ENCODE measurements at places on chromosomes 7 and 10.

GRCh38 chr7:157590526-157590925 lies 253.7 kb downstream of the DNAJB6 start:
- no peak for DNase-seq

- DNase-seq, result no peak
Observed at GRCh38 chr10:6868036-6868725, 288.1 kb upstream of the PRKCQ start.

DNA sequence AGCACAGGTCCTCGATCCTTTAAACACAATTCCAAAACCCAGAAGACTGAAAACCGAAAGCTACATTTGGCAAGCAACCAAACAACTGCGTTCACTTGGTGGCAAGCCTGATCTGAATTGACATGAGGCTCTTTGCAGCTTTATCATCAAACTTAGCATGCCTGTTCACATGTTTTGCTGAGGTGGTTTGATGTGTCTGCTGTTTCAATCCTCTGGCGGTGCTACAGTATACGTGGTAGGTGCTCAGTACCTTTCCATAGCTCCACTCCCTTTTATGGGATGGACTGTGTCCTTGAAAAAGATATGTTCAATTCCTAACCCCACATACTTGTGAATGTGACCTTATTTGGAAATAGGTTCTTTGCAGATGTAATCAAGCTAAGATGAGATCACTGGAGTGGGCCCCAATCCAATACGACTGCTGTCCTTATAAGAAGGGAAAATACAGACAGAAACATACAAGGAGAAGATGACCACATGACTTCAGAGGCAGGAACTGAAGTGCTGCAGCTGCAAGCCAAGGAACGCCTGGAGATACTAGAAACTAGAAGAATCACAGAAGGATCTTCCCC lies 33.4 kb downstream of the CCDC6 start:
- DNase-seq, result no peak

- DNase-seq, result no peak
Observed at GRCh38 chr10:3735175-3735574, 49.8 kb downstream of the KLF6 start.

DNA sequence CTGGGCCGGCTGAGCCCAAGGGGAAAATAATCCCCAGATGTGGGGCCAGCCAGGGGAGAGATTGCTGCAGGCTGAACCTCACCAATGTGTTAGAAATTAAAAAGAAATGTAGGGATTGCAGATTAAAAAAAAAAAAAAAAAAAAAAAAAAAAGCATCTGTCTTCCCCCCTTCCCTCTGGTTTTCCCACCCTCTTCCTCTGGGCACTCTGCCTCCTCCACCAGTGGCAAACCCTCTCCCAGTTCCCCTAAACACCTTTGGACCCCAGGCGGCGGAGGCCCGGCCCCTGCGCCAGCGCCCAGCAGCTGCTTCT lies 7.1 kb downstream of the MNX1 start:
- no peak for DNase-seq

DNA sequence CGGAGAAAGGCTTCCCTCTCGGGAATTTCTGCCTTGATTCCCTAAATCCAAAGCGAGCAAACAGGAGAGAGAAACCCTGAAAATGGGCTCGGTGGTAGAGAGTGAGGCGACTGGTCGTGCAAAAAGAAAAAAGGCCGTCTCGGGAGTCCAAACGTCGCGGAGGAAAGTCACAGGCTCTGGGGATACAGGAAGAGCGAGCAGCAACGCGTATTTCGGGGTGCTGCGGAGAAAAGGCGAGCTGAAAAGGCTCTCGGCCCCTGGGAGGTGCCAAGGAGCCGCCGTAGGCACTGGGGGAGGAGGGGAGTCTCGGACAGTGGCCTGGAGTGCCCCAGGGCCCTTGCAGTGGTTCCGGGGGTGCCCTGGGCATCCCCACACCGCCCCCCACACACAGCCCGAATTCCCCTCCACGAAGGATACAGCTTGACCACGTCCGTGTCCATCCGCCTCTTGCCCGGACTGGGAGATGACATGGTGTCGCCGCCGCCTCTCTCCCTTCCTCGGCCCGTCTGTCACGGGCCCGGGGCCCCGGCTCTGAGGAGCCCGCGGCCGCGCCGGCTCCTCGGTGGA lies 591 bp downstream of the UBE2H start:
- peak; percentile 49 for DNase-seq

- no peak for DNase-seq
Observed at GRCh38 chr7:86013662-86014061, 630.0 kb upstream of the GRM3 start.

Measured in activated CD4-positive, alpha-beta memory T cell treated with anti-CD3 and anti-CD28 coated beads for 36 hours (primary cell).